ENCODE measurements at places on chromosomes 1 and 21.

GRCh38 chr1:46812996-46813857 is 14.4 kb downstream of the CYP4B1 start:
- DNase-seq: no peak

GRCh38 chr1:54861070-54861761 is 25.8 kb downstream of the DHCR24 start:
- no peak for DNase-seq

DNA sequence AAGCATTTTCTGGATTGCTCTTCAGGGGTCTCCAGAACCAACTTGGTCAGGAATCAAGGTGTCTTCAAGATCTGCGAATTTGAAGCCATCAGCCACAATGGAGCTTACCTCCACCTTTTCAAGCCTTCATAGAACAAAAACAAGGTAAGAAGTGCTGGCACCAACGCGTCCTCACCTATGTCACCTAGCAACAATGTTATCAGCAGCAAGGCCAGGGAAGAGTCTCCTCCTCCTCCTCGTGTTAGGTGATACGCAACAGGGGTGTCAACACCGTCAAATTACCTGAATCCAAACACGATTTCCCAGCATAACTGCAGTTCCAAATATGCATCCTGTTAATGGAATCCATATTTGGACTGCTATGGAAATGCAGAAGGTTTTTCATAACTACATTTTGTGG is 4.1 kb upstream of the TIAM1 start:
- DNase-seq: no peak

DNA sequence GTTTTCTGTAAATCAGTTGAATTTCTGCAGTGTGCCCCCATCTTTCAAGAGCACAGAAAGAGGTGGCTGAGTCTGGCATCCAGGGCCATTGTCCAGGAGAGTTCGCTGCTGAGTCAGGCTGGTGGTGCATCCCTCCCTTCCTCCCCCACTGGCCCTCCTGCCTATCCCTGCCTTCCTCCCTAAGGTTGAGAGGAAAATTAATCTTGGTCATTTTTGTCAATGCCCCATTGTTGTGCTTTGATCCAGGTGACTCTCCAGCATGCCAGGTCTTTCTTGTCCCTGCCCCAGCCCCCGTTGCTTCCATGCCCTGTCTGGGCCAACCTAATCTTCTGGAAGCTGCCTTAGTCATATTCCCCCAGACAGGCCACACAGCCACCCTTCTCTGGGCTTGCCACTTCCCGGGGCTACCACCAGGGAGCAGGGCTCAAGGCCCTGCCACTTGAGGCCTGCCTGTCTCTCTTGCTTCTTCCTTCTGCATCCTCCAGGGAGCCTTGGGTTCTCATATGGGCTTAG is 26.6 kb downstream of the PROK1 start:
- DNase-seq: no peak

GRCh38 chr21:45226540-45227326 is 61.0 kb downstream of the POFUT2 start:
- no peak for DNase-seq

GRCh38 chr1:168125051-168125450 is 11.7 kb downstream of the GPR161 start:
- DNase-seq: no peak

DNA sequence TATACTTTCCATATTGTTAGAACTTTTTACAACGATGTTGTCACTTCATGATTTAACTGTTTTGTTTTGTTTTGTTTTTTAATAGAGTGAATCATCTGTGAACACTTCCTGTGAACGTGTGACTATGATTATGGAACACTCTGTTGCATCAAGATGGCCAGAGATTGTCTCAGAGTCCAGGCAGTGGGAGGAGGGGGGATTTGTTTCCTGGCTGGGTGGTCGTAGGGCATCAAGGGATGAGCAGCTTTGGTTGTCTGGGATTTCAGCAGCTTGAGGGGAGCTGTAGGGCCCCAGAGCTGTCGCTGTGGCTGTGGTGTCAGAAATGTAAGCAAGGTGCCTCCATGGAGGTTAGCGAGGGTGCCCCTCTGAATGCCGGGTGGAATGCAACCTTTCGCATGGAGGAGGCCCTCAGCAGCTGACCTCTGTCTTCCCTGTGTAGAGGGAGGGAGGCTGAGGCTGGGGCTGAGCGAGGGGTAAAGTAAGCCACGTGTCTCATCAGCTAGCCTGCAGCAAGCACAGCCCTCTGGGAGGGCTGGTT is 21.4 kb downstream of the NEK2 start:
- no peak for DNase-seq

DNA sequence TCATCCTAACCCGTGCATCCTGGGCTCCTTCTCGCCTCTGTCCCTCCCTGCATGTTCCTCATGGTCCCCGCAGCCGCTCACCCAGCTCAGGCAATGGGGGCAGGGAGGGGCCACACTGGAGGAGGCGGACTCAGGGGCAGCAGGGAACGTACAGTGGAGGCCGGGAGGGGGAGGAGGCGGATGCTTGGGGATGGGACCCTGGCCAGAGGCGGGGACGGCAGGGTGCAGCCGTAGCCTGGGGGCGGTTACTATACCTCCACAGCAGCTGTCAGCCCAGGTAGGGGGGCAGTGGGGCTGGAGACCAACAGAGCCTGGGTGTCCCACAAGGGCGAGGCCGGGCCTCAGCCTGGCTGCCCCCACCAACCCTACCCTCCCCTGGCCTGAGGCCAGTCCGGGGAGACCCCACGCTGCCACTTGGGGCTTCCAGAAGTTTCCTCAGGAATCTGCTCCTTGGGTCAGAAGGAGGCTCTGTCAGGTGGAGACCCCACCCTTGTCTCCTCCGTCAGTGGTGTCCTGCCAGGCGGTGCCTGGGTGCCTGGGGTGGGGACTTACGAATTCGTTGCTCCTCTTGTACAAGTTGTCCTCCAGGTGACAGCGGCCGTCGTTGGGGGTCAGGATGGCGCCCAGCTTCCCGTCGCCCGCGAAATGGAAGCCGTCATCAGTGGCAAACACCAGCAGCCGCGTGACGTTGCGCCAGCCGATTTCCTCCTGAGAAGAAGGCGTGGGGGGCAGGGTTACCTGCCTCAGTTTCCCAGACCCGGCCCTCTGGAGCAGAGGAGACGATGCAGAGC is 20.7 kb downstream of the ITGB2 start:
- DNase-seq: no peak

DNA sequence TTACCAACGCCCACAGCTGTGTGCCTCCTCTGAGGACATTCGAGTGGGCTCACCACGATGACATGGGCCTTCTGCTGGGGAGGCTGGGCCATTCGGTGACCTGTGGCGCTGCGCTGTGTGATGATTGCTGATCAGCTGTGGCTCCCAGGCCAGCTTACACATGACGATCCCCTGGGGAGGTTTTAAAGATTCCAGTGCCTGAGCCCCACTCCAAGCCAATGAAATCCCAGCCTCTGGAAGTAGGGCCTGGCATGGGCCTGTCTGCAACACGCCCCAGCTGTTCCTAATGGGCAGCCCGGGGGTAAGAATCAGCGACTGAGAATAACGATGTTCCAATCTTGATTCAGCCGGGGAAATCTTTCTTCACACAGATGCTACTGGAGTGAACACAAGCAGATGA is 153.7 kb downstream of the KCNJ6 start:
- no peak for DNase-seq

GRCh38 chr1:194618101-194618500 is 1431.7 kb upstream of the B3GALT2 start:
- DNase-seq: no peak

GRCh38 chr1:147252540-147252939 is 10.1 kb downstream of the CHD1L start:
- no peak for DNase-seq

GRCh38 chr1:55974714-55975441 is 604.5 kb downstream of the PLPP3 start:
- no peak for DNase-seq

DNA sequence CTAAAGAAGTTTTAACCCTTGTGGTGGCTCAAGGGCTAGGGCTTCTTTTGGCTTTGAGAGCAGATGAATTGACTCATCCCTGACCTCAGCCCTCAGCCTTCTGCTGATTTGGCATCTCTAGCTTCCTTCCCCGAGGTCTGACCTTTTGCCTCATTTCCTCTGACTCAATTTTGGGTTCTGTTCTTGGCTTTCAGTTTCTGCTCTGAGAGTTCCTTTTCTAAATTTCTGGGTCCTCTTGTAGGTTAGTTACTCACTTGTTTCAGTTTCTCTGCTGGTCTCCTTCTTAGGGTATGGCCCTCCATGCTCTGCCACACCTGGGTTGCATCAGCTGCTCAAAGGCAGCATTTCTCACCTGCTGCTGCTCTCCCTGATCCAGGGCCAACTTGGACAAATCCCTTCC is 19.4 kb downstream of the PDE4B start:
- peak; percentile 98 for DNase-seq

- DNase-seq: no peak
These were observed 34.3 kb downstream of the GPR137B start for GRCh38 chr1:236176337-236177336.

GRCh38 chr1:172451002-172451443 is 7.2 kb upstream of the PIGC start:
- DNase-seq: no peak

DNA sequence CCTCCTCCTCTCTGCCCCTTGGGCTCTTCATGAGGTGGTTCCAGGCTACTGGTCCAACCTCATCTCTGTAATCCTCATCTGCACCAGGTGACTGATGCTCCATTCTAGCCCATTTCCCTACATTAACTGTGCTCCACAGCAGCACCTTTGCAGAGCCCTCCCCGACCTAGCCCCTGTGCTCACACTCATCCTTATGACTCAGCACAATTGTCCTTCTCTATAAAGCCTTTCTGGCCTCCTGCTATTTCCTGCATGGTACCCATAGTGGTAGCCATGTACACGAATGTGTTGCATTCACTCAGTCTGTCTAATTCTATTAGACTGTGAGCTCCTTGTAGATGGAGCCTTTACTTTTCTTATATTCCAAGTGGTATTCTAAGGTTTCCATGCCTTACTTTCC is 339.0 kb downstream of the DISC1 start:
- DNase-seq: no peak

- peak; percentile 16 for DNase-seq
These were observed 30.1 kb upstream of the PARP1 start for GRCh38 chr1:226438007-226438406.

- DNase-seq: no peak
These were observed 7.4 kb upstream of the DEGS1 start for GRCh38 chr1:224175617-224176016.

DNA sequence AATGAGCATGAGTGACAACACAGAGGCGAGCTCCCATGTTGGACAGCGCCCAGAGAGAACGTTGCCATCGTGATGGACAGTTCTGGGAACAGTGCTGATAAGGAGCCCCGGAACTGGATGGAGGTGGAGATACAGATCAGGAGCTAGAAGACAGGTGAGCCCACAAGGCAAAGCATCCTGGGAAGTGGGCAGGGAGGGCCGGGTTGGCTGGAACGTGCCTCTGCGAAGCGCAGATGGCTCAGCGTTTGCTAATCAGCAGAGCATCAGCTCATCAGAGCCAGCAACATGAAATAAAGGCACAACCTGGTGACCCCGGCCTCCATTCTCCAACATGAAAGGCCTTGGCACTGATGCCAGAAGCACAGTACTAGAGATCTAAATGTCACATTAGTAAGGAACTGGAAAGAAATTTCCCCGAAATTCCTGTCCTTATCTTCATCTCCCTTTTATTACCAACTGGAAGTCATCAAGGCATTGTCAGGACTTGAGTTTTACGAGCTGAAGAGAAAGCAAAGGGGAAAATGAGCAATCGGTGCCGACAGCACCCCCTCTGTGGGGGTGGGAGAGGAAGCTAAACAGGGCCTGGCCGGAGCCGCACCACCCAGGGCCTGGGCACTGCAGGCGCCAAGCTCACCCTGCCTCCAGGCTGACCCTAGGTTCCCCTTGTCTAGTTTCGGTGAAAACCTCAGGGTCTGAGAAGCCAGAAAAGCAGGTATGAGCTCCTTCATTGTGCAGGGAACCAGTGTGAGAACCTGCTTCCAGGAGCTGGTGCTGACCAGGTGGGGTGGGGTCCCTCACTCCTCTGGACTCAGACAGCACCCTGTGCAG is 19.9 kb downstream of the ABCA4 start:
- DNase-seq: no peak

GRCh38 chr1:6891781-6892579 is 106.7 kb downstream of the CAMTA1 start:
- DNase-seq: no peak

DNA sequence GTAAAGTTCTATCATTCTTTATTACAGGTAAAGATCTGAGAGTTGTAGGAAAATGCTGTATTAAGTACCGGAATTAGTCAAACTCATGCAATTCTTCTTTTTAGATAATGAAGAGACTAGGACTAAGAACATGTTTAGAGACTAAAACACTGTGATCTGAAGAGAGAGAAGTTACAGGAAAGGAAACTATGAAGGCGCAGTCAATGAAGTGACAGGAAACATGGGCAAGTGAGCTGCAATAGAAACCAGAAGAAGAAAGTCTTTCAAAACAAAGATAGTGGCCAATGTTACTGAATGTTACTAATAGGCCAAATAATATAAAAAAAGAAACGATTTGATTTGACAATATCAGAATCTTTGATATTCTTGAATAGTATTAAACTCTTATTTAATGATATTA is 659.4 kb upstream of the RGS18 start:
- peak; percentile 36 for DNase-seq

DNA sequence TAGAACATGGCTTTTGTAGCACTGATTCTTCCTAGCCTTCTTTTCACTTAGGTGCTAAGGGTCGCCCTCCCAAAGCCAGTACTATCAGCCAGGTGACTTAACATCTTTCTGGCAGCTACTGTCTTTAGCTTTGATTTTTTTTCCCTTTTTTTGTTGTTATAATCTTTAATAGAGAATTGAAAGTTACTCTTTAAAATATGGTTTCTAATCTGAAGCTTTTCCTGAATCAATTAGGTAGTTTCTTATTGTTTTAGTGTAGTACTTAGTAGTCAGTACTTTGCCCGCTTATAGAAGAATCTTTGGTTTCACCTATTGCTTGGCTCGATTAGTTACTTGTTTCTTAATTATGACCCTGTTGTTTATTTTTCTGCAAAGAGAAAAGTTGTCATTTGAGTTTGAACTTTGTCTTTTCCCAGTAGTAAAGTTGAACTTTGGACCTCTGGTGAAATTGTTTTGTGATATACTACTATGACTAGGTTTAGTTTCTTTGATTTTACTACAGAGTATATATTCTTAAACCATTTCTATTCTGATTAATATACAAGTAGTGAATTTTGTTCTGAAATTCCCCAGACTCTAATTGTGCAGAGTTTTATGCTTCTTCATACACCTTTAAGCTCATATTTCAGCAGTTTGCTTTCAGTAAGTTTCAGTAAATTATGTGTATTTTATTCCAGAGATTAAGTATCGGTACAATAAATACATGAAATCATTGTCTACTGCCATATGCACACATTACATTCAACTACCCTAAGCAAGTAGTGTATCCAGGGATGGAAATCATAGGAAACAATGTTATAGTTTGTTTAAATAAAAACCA is 3.9 kb downstream of the MAGI3 start:
- DNase-seq: no peak

GRCh38 chr1:201883786-201884185 is 4.9 kb upstream of the SHISA4 start:
- no peak for DNase-seq

- no peak for DNase-seq
These were observed 41.7 kb downstream of the CD55 start for GRCh38 chr1:207362962-207363860.

DNA sequence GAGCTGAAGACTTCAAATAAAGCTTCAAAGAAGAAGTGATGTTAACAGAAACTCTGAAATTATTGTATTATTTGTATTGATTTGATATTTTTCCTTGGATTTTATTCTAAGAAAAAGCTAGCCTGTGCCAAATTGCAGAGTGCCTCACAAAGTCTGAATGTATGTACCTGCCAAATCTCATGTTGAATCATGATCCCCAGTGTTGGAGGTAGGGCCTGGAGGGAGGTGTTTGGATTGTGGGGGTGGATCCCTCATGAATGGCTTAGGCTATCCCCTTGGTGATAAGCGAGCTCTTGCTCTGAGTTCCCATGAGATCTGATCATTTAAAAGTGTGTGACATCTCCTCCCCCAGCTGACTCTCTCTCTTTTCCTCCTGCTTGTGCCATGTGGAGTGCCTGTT is 43.6 kb downstream of the ACKR1 start:
- no peak for DNase-seq
